CD8-positive, alpha-beta memory T cell (primary cell): ENCODE measurements at places on chromosomes 1 and 21. TPM values are rescaled to one million over a fixed set of nuclear protein-coding genes. Genes with fewer than 3 reads are reported as not detected.

GRCh38 chr1:11617314-11617713 lies 36.9 kb downstream of the FBXO2 start:
- DNase-seq, result no peak

DNA sequence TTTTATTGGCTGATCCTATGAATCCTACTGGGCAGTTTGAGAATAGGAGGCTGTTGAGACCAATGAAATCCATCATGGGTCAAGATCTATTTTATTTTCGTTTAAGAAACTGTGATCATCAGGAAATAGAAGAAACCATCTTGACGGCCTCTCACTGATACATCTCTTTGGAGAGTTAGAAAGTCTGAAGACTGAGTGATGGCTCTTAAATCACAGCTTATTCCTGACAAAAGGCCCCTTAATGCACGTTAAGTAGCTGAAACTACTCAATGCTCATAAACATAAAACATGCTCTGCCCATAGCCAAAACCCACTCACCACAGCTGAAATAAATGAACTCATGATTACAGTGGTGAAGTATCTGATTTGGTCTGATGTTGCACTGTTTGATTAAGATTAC lies 784.5 kb upstream of the NEGR1 start:
- no peak for DNase-seq

DNA sequence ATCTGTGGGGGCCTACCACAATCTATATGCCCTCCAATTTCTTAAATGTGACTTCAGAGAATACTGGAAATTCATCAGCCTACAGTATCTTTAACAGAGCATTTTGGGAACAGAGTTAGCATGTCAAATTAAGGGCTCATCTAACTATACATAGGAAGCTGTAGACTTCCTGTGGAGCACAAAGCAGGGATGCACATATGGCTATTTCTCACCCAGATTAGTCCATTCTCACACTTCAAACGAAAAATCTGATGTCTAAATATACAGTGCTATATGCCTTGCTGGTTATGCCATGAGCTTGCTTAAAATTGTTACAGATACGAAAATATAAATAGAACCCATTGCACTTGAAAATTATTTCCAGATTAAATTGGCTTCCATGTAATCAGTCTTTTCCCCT lies 1922.8 kb downstream of the MRPL39 start:
- no peak for DNase-seq

DNA sequence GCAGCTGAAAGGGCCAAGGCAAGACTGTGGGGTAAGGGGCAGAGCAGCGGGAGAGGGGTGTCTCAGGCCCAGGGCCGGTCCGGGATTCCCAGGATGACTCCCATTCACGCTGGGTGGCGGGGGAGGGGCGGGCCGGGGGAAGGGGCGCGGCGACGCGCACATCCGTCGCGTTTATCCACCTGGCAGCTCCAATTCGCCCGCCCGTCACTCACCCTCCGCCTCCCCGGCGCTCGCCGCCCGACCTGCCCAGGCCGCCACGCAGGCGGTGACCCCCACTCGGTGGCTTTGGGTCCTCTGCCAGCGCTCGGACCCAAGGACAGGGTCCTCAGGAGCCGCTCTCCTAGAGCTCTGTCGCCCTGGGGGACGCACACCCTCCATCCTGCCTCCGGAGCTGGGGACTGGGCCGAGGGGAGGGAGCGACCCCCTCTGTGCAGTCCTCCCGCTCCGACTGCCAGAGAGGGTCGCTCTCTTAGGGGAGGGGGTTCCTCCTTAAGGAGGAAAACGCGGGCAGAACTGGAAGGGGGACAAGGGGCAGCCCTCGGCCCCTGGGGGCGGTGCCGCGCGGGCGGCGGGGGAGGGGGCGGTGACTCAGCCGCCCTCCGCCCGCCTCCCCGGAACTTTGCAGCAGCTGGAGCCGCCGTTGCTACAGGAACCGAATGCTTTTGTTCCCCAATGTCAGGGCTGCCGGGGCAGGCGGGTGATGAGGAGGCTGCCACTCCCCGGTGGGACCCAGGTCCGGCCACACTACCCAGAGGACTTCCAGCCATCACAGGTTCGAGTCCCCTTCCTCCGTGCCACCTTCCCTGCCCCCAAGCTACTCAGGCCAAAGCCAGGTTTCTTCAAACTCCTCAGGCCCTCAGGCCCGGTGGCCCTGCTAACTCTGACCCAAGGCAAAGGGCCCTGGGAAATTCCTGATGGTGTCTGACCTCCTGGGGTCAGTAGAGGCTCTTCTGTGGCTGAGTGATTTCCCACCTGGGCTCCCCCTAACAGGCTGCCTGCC lies 3.4 kb downstream of the ADGRB2 start:
- DNase-seq, result peak; percentile 58

- DNase-seq, result no peak
Measured at GRCh38 chr1:53526451-53527101, 67.4 kb downstream of the DMRTB1 start.

DNA sequence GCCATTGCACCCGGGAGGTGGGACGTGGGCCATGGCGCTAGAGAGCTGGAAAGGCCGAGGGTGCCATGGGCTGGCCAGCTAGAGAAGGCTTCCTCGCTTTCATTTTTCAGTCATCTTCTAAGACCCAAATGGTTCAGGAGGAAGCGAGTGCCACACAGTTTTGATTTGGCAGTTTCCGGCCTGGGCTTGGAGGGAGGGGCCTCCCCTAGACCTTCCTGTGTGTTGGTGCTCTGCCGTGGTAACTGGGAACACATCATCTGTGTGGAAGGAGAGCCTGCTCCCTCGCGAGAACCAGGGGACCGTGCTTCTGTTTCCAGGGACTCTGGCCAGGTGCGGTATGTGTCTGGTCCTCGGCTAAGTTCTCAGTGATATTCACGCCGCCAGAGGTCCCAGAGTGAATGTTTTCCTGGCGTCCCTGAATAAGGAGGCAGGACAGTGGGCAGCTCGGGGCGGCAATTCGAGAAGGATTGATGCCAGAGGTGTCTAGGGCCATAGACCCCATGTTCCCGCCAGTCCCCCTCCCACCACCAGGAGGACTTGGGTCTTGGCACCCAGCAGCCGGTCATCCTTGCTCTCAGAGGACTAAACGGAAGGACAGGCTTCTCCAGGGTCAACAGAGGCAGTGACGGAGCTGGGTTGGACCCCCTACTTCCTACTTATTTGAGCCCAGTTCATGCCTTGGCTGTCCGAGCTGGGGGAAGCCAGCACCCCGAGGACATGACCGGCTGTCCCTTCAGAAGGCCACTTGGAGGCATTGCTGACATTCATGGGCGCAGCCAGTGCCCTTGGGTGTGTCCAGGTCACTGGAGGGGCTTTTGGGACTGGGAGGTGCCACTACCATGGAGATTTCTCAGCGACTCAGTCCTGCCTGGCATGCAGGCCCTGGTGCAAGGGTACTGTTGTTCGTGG lies 2.7 kb upstream of the NPHP4 start:
- DNase-seq, result peak; percentile 78

DNA sequence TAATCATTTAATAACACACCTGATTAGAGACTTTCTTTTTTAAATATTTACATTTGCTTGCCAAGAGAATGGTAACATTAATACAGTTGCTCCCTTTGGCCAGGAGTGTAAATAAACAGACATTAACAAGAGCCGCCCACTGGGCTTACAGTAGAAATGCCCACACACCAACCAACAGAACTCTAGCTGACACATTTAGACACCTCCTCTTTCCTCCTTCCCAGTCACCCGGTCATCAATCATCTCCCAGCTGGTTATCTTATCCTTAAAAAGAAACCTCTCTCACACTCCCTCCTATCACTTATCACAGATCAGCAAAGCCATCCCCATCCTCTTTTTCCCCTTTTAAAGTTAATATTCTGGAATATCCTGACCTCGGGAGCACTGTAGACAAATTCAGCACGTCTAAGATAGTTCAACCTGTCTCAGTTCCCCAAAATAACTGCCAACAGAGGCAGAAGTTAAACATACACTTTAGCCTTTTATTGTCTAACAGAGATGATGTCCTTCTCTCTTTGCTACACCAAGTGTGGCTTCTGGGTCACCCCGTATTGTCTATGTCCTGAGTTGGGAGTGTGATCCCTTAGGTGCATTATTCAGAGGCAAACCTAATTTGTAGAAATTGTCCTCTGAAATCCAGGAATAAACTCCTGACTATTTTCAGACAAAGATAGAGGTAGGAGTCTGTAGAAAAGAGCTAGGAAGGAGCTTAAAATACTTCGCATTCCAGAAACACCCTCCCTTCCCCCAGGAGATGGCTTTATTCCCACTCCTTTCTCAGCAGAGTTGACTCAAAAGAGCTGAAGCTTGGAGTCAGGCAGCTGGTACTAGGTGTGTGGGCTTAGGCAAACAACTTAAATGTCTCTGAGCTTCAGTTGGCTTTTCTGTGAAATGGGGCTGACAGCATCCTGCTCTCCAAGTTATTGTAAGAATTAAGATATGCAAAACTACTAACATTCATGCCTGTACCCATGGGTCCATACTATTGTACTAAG lies 8.8 kb downstream of the MYCL start:
- DNase-seq, result no peak

Gene PLA2G4A
- polyA plus RNA-seq, result not detected

Gene SCP2
- 162 TPM for polyA plus RNA-seq

DNA sequence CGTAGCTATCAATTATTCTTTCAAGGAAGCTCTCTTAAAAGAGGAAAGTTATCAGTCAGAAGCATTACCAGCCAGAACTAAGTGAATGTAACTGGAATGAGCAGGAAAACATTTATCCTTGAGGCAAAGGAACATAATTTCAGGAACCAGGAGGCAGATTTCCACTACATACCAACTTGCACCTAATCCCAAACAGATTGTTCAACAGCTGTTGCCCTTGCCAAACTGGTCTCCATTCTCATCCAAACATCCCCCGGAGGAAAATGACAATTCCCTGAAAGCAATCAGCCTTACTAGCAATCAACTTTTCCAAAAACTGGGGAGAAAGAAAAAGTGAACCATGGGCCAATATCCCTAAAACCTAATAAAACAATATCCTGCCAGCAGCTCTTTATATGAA lies 35.0 kb downstream of the ENAH start:
- DNase-seq, result no peak

Gene WNT9A
- not detected for polyA plus RNA-seq

- no peak for DNase-seq
Measured at GRCh38 chr1:154272999-154273563, 652 bp downstream of the HAX1 start.

Gene SARS1
- 157 TPM for polyA plus RNA-seq

Gene ZNF691
- 9.5 TPM for polyA plus RNA-seq

DNA sequence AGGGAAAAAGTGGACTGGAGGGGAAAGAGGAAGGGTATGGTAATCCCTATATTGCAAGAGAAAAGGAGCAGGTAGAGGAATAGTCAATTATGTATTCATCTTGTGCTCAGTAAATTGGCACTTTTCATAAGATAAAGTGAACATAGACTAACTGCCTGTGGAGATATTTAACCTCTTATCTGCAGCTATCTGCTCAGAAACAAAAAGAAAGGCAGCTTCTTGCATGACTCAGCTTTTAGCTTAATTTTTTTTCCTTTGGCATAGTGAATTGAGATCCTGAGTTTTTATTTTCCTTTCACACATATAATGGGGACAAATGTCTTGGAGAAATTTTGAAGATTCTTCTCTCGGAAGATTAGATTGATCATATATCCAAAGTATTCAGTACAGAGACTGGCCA lies 127.6 kb upstream of the F3 start:
- no peak for DNase-seq

DNA sequence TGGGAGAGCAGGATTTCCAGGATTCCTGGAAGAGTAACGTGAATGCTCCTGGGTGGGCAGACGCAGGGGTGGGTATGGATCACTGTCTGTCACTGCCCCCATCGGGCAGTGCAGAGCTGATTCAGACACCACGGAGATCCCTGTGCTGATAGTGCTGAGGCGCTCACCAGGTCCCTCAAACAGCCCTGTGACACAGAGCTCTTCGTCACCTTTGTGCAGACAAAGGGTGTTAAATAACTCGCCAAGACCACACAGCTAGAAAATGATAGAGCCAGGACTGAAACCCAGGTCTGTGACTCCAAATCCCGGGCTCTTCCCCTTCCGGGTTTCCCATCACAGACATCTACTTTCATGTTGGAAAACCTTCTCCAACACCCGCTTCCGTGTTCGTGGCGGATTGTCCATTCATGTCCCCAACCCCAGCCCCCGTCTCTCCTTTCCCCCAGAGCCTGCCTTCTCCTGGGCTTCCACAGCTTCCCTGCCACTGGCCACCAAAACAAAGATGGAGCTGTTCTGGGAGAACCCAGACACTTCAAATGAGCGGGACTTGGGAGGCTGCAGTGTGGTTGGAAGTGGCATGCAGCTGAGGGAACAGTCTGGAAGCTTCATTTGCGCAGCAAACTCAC lies 2.6 kb downstream of the EFHD2 start:
- DNase-seq, result peak; percentile 59

DNA sequence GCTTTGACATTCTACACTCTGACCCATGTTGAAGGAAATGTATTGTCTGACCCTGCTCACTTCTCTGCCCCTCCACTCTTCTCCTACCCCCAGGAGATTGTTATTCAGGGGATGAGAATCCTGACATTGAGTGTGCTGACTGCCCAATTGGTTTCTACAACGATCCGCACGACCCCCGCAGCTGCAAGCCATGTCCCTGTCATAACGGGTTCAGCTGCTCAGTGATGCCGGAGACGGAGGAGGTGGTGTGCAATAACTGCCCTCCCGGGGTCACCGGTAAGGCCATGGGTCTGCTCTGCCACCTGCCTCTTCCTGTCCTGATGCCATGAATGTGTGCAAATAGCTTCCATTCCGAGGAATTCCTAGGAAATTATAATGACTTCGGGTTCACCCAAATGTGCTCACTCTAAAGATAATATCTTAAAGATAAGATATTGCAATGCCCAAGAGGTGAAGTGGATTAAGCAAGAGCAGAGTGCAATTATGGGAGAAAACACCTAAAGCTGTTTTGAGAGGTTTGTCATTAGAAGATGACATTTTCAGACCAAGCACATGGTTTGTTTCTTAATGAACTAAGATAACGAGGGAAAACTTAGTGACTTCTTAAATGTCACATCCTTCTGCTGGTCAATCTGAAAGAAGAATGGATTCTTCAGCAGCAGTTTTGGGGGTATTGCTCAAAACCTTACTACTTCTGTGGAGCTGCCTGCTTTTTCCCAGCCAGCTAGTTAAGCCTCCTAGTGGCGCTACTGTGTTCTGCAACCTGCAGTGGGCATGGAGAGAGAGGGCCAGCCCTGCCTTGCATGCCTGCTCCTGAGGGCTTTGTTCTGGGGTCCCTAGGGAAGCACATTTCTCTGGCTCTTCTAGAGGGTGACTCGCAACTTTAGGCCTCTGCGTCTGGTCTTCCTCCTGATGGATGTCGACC lies 41.6 kb downstream of the LAMC2 start:
- no peak for DNase-seq

Gene SPRR2B
- polyA plus RNA-seq, result not detected

Gene ACTL8
- not detected for polyA plus RNA-seq

- no peak for DNase-seq
Measured at GRCh38 chr1:36836196-36836883, 198.0 kb downstream of the GRIK3 start.

Gene ANGPTL3
- polyA plus RNA-seq, result not detected

Gene NEK2
- polyA plus RNA-seq, result 0.51 TPM

- no peak for DNase-seq
Measured at GRCh38 chr1:246875041-246876026, 56.4 kb downstream of the AHCTF1 start.

GRCh38 chr21:45323487-45324311 lies 36.0 kb upstream of the POFUT2 start:
- no peak for DNase-seq

GRCh38 chr1:7036386-7036785 lies 251.1 kb downstream of the CAMTA1 start:
- DNase-seq, result no peak

- DNase-seq, result no peak
Measured at GRCh38 chr21:44616591-44616926, 4.7 kb downstream of the KRTAP10-8 start.
